ENCODE measurements at places on chromosomes 3 and 15.

DNA sequence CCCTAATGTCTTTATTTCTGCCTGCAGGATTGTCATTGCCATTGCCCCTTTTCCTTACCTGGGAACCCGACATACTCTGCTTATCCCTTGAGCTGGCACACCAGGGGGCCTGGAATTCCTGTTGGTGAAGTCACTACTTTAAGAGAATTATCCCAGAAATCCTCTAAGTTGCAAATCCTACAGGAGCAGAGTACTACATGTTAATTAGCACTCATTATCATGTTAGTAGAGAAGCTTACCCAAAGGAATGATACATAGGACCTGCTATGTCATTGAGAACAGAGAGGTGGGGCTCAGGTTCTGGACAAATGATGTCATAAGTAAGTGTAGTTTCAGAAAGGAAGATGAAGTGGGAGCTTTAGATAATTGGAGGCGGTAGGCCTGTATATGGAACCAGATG, 27.4 kb downstream of the SCG5 start:
- no peak for DNase-seq

GRCh38 chr3:41419809-41420208, 220.5 kb downstream of the CTNNB1 start:
- no peak for DNase-seq

DNA sequence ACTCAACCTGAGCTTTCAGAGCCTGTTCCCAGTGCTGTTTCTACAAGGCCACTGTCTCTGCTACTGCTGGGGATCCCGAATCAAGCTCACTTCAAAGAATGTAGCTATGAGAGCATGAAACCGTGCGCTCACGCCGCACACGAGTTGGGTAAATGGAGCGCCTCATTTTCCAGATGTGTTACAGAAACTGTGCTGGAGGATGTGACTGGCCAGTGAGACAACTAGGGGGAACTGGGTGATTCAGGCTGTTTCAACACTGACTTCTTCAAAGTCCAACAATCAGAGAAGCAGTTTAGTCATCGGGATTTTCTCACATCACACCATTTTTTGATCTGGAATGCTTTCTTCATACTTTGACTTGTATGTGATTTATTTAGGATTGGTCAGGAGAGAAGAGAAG, 3.5 kb downstream of the ZNF710 start:
- no peak for DNase-seq

GRCh38 chr3:83625261-83625660, 1333.5 kb upstream of the CADM2 start:
- DNase-seq, result no peak

- no peak for DNase-seq
Measured at GRCh38 chr3:126956361-126956760, 26.6 kb upstream of the PLXNA1 start.

DNA sequence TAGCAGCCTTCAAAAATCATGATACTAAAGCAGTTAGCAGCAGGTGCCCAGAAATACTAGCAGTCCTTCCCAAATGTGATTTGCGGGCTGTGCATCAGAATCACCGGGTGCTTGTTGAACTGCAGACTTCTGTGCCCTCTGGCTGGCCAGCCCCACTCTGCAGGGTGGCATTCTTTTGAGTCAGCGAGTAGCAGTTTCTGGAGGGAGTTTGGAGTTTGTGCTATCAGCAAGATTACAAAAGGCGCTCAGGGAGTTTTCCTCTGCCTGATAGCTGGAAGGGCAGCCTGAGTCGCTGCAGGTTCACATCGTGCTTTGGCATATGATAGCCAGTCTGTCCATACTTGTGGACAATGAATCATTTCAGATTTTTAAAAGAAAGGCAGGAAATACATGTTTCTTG, 57.6 kb downstream of the CLDN11 start:
- no peak for DNase-seq

DNA sequence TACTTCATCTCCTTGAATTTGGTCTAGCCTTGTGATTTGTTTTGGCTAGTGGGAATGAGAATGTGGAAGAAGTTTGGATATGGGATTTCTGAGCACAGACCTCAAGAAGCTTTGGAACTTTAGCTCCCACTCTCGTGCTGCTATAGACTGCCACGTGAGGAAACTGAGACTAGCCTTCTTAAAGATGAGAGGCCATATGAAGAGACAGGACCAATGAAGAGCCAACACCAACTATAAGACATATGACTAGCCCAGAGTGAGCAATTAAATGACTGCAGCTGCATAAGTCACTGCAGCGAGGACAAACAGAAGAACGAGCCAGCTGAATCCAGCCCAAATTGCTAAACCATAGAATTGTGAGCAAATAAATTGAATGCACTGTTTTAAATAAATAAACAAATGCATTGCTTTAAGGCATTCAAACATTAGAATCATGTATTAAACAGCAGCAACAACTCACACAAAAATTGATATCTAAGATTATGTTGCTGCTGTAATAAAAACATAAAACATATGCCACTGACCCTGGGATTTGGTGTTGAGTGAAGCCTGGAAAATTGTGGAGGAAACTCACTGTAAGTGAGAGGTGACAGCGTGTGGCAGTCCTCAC, 15.7 kb upstream of the CNTN4 start:
- no peak for DNase-seq

DNA sequence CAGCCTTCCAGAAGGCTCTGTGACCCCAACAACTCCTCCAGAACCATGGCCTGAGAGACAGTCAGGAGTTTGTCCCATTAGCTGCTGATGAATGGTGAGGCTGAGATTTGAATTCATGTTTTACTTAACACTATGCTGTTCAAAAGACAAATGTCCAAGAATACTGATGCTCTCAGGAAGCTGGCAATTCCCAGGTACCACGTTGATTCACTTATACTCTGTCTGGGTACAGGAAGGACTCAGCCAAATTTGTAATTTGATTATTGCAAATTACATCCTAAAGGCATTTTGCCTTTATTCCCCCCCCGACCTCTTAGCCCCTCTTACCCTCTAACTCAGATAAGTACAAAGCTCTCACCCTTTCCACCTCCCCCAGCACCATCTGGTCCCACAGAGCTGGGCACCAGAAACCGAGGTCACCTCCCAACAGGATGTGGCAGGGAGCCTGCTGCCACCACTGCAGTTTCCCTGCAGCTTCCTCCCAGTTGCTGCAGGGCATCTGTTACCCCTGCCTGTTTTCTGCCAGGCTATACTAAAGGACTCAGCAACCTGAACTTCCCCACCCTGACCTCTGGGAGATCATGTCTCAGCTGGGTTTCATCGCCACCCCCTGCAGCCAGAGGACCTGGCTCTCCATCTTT, 33.6 kb downstream of the EAF1 start:
- DNase-seq, result no peak

DNA sequence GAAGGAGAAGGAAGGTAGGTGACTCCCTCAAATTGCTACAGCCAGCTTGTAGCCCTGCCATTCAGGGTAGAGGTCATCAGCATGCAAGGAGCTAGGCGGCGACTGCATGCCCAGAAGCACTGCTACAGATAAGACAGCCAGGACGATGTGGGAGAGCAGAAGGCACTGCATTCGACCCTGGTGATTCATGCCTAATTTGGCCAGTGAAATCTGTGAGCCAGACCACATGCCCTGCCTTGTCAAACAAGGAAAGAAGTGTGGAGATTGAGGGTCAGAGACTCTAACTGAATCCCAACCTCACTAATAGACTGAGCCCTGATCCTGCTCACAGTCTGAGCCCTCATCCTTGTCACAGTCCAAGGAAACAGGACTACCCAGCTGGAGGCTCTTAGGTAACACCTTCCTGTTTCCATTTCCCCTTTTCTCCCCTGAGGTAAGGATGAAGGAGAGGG, 86.6 kb downstream of the LINGO1 start:
- DNase-seq, result no peak
